ENCODE measurements at places on chromosomes 5 and 9. TPM values are rescaled to one million over a fixed set of nuclear protein-coding genes. Genes with fewer than 3 reads are reported as not detected.
A peak's percentile ranks its signal among the peaks of the same experiment; 100 is the strongest.

The COL27A1 gene
- 7.2 TPM for total RNA-seq

DNA sequence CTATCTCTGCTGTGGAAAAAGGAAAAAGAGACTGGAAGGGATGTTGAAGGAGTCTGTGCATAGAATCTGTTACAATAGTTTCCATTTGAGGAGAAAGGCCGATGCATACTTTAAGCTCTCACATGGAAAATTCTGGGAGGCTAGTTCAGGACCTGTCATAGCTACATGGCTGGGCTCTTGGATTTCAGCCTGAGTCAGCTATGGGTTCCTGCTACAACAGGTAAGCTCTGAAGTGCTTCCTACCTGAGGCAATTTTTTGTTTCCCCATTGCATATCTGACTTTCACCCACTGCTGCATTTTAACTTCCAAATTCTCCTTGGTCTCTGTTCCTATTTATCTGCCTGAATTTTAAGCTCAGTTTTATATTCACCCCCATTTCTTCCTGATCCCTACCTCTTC lies 310.7 kb downstream of the RAB3C start:
- no peak overlapping the region for H3K4me3 ChIP-seq
- H3K27ac ChIP-seq: no peak overlapping the region
- no peak for DNase-seq
- H3K27me3 ChIP-seq: no peaks in the 10 kb centered on the region

DNA sequence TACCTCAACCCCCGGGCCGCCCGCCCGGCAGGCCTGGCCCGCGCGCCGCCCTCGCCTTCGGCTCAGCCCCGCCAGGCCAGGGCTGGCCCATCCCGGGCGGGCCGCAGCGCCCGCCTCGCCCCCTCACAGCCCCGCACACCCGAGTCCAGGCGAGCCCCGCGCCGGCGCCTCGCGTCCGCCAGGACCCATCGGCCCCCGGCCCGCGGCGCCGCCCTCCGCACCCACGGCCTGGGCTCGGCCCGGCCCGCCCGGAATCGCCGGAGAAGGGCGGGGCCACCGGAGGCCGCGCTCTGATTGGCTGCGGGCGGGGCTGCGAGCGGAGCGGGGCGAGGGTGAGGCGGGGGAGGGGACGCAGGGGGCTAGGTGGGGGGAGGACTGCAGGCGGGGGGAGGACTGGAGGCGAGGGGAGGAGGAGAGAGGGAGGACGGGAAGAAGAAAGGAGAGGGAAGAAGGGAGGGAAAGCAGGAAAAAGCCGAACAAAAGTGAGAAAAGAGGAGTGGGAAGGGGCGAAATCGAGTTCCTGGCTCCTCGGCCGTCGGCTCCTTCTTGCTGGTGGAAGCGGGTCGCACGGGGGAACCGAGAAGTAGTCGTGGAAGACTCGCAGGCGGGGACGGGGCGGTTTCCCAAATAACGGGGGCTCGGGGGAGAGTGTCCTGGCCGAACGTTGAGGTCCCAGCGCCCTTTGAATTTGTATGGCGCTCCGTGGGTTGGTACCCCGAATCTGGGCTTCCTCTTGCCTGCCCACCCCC lies 472 bp upstream of the UBTD2 start:
- peaks cover 4% of the 10 kb centered on the region for H3K4me1 ChIP-seq
- peak overlapping the region; percentile 55 for H3K4me3 ChIP-seq
- peak; percentile 92 for DNase-seq
- H3K27me3 ChIP-seq: no peaks in the 10 kb centered on the region
- H3K27ac ChIP-seq: peak overlapping the region; percentile 86
- no peaks in the 10 kb centered on the region for H3K36me3 ChIP-seq

DNA sequence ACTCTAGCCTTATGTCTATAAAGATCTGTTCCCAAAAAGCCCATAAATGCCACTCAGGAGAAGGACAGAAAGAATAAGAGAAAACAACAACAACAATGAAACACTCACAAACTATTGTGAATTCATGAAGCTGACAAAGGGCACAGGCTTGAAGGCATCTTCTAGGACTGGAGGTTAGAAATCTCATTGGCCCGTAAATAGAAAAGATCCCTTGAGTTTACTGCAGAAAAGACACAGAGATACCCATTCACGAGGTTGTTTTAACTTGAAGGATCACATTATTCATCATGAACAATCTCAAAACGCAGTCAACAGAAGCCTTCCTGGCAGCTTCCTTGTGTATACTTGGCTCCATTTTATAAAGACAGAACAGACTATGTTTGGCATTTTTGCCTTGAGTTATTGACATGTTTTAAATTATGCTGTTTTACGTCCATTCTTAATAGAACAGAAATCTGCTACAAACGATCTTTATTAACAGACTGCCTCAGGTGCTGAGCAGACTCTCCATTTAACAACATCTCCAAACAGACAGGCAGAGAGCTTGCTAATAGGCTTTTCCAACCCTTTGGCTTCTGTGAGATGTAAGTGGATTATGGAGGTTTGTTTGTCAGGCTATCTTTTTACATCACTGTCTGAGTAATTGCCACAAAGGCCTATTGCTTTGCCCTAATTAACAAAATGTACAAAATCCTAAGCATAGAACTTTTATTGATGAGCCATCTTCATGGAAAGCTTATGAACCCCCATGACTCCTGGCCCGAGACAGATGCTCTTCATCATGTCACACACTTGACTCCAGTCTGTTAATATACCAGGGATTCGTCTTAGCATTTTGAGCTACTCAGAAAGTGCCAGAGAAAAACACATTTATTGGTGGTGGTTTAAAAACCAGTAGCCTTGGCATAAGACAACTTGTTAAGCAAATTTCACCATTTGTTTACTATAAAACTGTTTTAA lies 735.3 kb upstream of the ZNF608 start:
- DNase-seq: no peak
- no peaks in the 10 kb centered on the region for H3K27me3 ChIP-seq
- no peak overlapping the region for H3K4me3 ChIP-seq
- H3K36me3 ChIP-seq: no peaks in the 10 kb centered on the region
- peaks cover 9% of the 10 kb centered on the region for H3K4me1 ChIP-seq
- H3K27ac ChIP-seq: no peak overlapping the region

The ARHGEF37 gene
- 4.1 TPM for total RNA-seq

The GPR150 gene
- 0.10 TPM for total RNA-seq

The SV2C gene
- total RNA-seq: 0.10 TPM

GRCh38 chr9:115596746-115597080 lies 478.8 kb upstream of the TNC start:
- no peak overlapping the region for H3K27ac ChIP-seq
- no peaks in the 10 kb centered on the region for H3K4me1 ChIP-seq
- H3K4me3 ChIP-seq: no peak overlapping the region
- no peaks in the 10 kb centered on the region for H3K36me3 ChIP-seq

DNA sequence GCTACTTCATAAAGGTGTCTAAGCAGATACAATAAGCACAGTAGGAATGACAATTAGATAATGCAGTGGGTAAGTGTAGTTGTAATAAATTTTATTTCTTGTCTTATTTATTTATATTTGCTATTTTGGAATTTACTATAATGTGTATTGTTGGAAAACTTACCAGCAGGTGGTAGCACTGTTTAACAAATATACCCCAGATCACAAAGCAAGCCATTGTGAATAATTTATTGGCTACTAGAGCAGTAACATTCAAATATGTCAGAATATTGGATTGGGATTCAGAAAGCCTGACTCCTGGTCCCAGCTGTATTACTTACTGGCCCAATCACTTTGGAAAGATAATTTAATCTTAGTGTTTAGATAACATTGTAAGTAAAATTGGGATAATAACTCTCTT lies 78.0 kb downstream of the ISOC1 start:
- H3K27me3 ChIP-seq: no peaks in the 10 kb centered on the region
- H3K27ac ChIP-seq: no peak overlapping the region
- no peak overlapping the region for H3K4me3 ChIP-seq
- DNase-seq: no peak
- H3K36me3 ChIP-seq: no peaks in the 10 kb centered on the region

DNA sequence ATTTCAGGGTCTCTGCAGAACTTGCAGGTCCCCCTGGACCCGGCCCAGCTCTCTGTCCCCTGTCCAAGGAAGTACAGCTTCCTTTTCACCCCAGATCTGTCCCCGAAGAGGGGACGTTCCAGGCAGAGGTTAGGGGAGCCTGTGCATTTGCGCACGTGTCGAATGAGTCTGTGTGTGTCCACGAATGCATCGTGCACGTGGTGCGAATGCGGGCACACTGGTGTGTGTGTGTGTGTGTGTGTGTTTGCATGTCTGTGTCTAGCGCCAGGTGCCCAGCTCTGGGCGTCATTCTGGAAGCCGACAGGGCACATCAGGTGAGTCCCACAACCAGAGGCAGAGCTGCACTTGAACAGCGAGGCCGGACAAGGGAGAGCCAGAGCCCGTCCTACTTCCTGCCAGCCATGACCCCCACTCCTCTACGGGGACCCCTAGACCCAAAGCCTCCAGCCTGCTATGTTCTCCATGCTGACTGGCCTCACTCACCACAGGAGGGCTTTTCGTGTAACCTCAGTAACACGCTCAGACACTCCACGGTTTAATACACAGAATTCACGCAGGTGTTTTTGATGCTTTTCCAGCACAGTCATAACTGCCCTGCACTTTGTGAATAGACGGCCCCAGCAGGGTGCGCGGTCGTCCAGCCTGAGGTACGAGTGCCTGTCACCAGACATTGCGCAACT lies 41.3 kb upstream of the CACNA1B start:
- no peaks in the 10 kb centered on the region for H3K4me1 ChIP-seq
- DNase-seq: no peak
- H3K4me3 ChIP-seq: no peak overlapping the region
- no peaks in the 10 kb centered on the region for H3K27me3 ChIP-seq
- H3K36me3 ChIP-seq: no peaks in the 10 kb centered on the region
- H3K27ac ChIP-seq: no peak overlapping the region
